ENCODE measurements at places on chromosomes 16 and 17.

DNA sequence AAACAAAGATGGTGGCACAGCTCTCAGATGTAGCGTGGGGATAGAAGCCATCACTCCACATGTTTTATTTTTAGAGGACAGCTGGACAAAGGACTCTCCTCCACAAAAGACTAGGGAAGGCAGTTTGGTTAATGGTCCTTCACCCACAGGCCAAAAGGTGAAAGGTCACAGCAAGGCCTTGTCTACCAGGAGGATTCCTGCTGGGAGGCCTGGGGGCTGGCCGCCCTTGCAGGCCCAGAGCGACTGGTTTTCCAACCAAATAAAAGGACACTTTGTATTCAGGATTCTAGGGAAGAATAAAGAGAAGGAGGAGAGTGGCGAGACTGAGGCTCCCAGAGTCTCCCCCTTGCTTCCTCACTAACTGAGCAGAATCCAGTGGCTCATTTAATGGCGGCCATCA is 94.3 kb downstream of the AXIN2 start:
- no peak overlapping the region for H3K4me3 ChIP-seq
- no peak for DNase-seq

GRCh38 chr17:64162554-64162953 is 32.6 kb upstream of the ERN1 start:
- H3K27ac ChIP-seq: no peak overlapping the region
- H3K4me3 ChIP-seq: no peak overlapping the region
- no peak for DNase-seq
- H3K36me3 ChIP-seq: peaks cover 4% of the 10 kb centered on the region

GRCh38 chr16:14175086-14175485 is 104.0 kb downstream of the MRTFB start:
- DNase-seq: no peak
- H3K27me3 ChIP-seq: no peaks in the 10 kb centered on the region
- H3K27ac ChIP-seq: no peak overlapping the region
- no peaks in the 10 kb centered on the region for H3K36me3 ChIP-seq
- H3K4me3 ChIP-seq: no peak overlapping the region

DNA sequence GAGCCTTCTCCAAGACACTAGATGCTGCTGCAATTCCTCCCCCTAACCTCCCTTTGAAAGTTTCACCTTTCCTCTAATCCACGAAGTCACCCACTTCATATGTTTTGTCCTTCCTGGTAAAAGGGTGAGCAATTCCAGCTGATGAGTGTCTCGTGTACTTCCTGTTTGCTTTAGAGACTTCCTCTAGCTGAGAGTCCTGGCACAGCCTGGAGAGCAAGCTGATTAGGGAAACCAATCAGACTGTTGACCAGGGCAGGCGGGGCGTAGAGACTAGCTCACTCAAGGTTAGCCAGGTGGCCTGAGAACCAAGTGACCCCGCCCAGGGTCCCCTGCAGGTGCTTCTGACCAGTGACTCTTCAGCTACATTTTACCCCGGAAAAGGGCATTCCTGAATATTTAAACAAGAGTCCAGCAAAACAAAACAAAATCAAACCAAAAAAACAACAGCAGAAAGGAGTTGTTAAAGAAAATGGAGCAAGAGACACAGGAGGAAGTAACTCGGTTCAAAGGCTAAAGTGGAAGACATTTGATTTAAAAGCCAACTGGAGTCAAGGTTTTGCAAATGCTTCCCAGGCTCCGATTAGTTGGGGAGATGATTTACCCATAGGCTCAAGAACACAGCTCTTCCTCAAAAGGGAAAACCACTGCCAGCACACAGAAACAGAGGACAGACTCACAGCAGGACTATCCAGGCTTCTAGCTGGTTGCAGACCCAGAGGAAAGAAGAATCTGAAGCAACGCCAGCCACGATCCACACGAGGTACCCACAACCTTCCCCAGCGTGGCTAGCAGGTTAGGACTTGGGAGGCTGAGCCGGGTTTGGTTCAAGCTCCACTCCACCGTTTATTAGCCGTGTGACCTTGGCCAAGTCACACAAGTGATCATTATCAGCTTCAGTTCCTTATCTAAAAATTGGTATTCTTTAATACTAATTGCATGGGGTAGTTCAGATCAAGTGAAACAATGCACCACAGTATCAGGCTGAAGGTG is 13.4 kb downstream of the HSPB9 start:
- no peak for DNase-seq
- H3K4me3 ChIP-seq: no peak overlapping the region
- H3K27ac ChIP-seq: no peak overlapping the region

- no peak overlapping the region for H3K4me3 ChIP-seq
- no peaks in the 10 kb centered on the region for H3K36me3 ChIP-seq
- no peak overlapping the region for H3K27ac ChIP-seq
- DNase-seq: no peak
These were observed 53.2 kb downstream of the MYH11 start for GRCh38 chr16:15803618-15804017.

GRCh38 chr17:67349420-67349819 is 17.0 kb downstream of the PSMD12 start:
- no peak overlapping the region for H3K4me3 ChIP-seq
- no peaks in the 10 kb centered on the region for H3K27me3 ChIP-seq
- no peaks in the 10 kb centered on the region for H3K4me1 ChIP-seq
- no peak for DNase-seq
- H3K27ac ChIP-seq: no peak overlapping the region

- H3K4me1 ChIP-seq: peaks cover 34% of the 10 kb centered on the region
- no peaks in the 10 kb centered on the region for H3K27me3 ChIP-seq
- no peak overlapping the region for H3K4me3 ChIP-seq
- no peaks in the 10 kb centered on the region for H3K36me3 ChIP-seq
These were observed 45.5 kb upstream of the LRRC37A3 start for GRCh38 chr17:64964796-64965195.

- DNase-seq: no peak
- no peaks in the 10 kb centered on the region for H3K36me3 ChIP-seq
- peaks cover 49% of the 10 kb centered on the region for H3K27me3 ChIP-seq
- no peak overlapping the region for H3K27ac ChIP-seq
- no peaks in the 10 kb centered on the region for H3K4me1 ChIP-seq
- H3K4me3 ChIP-seq: no peak overlapping the region
These were observed 140.0 kb downstream of the IRF8 start for GRCh38 chr16:86038926-86039310.

- H3K4me3 ChIP-seq: peak overlapping the region; percentile 30
- peak overlapping the region; percentile 98 for H3K27ac ChIP-seq
- peaks cover 48% of the 10 kb centered on the region for H3K4me1 ChIP-seq
- H3K27me3 ChIP-seq: no peaks in the 10 kb centered on the region
- no peaks in the 10 kb centered on the region for H3K36me3 ChIP-seq
- peak; percentile 86 for DNase-seq
These were observed 110.4 kb downstream of the MRTFB start for GRCh38 chr16:14181371-14182050.

- no peak overlapping the region for H3K4me3 ChIP-seq
- peak; percentile 61 for DNase-seq
- H3K36me3 ChIP-seq: no peaks in the 10 kb centered on the region
- H3K27ac ChIP-seq: no peak overlapping the region
These were observed 22.6 kb downstream of the LRRC36 start for GRCh38 chr16:67349172-67349571.

GRCh38 chr17:19752216-19753050 is 4.3 kb upstream of the ALDH3A1 start:
- H3K36me3 ChIP-seq: no peaks in the 10 kb centered on the region
- no peak overlapping the region for H3K4me3 ChIP-seq
- peaks cover 56% of the 10 kb centered on the region for H3K4me1 ChIP-seq
- H3K27ac ChIP-seq: peak overlapping the region; percentile 97
- H3K27me3 ChIP-seq: no peaks in the 10 kb centered on the region

DNA sequence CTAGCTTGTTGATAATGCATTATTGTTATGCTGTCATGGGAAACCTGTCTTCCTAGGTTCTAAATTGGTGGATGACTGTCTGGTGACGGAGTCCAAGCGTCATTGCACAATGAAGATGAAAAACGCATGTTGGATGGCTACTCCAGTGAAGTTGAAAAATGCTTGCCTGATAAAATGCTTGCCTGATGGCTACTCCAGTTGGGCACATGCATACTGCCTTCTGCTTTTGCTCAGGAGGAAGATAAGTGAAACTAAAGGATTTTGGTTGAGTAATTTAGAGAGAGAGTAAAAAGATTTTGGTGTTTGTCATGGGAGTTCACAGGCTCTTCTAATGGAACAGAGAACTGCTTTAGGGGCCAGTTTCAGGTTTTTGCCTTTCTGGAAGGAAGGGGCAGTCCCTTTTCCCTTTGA is 118.6 kb downstream of the PRKCA start:
- H3K4me1 ChIP-seq: peaks cover 13% of the 10 kb centered on the region
- H3K36me3 ChIP-seq: no peaks in the 10 kb centered on the region
- DNase-seq: peak; percentile 25
- no peaks in the 10 kb centered on the region for H3K27me3 ChIP-seq

GRCh38 chr16:58128711-58129096 is 477 bp downstream of the CFAP20 start:
- H3K4me3 ChIP-seq: peak overlapping the region; percentile 96
- no peak for DNase-seq
- peaks cover 32% of the 10 kb centered on the region for H3K4me1 ChIP-seq
- H3K27me3 ChIP-seq: no peaks in the 10 kb centered on the region

DNA sequence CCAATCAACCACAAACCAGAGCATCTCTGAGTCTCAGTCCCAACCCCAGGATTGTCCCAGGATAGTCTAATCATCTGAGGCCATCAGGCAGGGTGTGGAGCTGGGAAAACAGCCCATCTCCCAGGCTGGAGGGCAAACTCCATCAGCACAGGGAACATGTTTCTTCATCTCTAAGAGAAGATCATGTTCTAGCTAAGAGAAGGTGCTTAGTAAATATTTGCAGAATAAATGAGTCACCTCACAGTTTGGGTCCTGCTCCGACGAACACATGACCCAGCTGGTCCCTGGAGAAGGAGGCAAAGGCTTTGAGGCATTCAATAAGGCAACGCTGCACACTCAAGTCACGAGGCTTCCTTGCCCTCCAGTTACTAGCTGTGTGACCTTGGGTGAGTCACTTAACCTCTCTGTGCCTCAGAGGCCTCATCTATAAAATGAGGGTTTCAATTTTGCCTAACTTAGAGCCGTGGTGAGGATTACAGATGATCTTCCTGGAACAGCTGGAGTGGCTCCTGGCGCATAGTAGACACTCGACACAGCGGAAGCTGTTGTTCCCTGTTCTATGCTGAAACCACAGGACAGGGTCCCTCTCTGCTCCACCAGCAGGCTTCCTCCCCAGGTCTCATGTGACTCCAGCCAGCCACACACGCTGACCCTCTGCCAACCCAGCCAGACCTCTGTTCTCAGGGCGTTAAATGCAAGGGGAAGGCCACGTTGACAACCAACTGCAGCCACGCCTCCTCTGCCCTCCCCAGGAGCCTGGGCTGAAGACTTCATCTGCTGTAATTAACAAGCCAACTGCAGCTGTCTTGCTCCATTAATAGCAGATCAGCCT is 10.3 kb upstream of the RPL38 start:
- H3K27ac ChIP-seq: no peak overlapping the region
- H3K4me1 ChIP-seq: peaks cover 5% of the 10 kb centered on the region
- H3K27me3 ChIP-seq: peaks cover 33% of the 10 kb centered on the region
- peak; percentile 73 for DNase-seq

- H3K4me1 ChIP-seq: no peaks in the 10 kb centered on the region
- H3K27ac ChIP-seq: no peak overlapping the region
- no peaks in the 10 kb centered on the region for H3K27me3 ChIP-seq
- peak; percentile 8 for DNase-seq
- H3K4me3 ChIP-seq: no peak overlapping the region
- no peaks in the 10 kb centered on the region for H3K36me3 ChIP-seq
These were observed 54.4 kb upstream of the NETO2 start for GRCh38 chr16:47198180-47198575.

- H3K27ac ChIP-seq: no peak overlapping the region
- no peaks in the 10 kb centered on the region for H3K27me3 ChIP-seq
- no peak overlapping the region for H3K4me3 ChIP-seq
- DNase-seq: no peak
These were observed 4.6 kb downstream of the UBTF start for GRCh38 chr17:44214896-44215295.

- no peak overlapping the region for H3K27ac ChIP-seq
- H3K4me1 ChIP-seq: no peaks in the 10 kb centered on the region
- DNase-seq: no peak
- no peak overlapping the region for H3K4me3 ChIP-seq
These were observed 19.8 kb downstream of the ANKFN1 start for GRCh38 chr17:56173026-56173425.

- H3K36me3 ChIP-seq: no peaks in the 10 kb centered on the region
- H3K27me3 ChIP-seq: no peaks in the 10 kb centered on the region
- no peak overlapping the region for H3K27ac ChIP-seq
These were observed 88.4 kb downstream of the BANP start for GRCh38 chr16:88039591-88039990.

DNA sequence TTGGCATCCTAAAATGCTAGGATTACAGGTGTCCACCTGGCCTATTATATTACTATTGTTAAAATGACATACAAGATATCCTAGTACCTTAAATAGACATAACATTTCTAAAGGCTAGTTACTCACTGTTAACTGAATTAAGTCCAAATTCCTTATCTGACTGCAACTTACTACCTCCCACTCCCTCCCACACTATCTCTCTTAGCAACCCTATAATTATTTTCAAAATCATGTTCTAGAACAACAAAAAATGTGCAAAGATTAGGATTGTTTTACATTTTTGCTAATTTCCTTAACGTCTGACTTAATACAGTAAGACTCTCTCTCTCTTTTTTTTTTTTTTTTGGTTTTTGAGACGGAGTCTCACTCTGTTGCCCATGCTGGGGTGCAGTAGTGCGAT is 2.2 kb upstream of the ATF7IP2 start:
- no peaks in the 10 kb centered on the region for H3K4me1 ChIP-seq
- no peak overlapping the region for H3K27ac ChIP-seq
- DNase-seq: no peak
- H3K27me3 ChIP-seq: no peaks in the 10 kb centered on the region
- H3K4me3 ChIP-seq: no peak overlapping the region

DNA sequence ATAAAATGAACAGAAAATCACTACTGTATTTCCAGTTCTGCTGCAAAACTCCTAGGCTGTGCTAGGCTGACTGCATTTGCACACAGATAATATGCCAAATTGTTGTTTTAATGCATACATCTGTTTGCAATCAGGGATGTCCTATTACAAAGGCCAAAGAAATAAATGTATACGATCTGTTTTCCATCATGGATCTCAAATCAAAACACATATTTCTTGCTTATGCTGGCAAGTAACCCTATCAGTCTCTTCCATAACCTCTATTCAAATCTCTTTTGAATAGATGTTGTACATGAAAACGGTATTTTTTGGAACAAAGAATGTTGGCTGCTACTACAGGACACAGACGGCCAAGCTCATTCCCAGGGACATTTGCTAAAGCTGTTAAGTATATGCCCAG is 56.6 kb downstream of the DUSP14 start:
- no peaks in the 10 kb centered on the region for H3K4me1 ChIP-seq
- no peak for DNase-seq
- no peak overlapping the region for H3K27ac ChIP-seq
- no peaks in the 10 kb centered on the region for H3K27me3 ChIP-seq
- H3K4me3 ChIP-seq: no peak overlapping the region

GRCh38 chr16:11585460-11586377 is 1.0 kb downstream of the LITAF start:
- no peak for DNase-seq
- H3K36me3 ChIP-seq: no peaks in the 10 kb centered on the region
- peaks cover 17% of the 10 kb centered on the region for H3K27me3 ChIP-seq

GRCh38 chr16:3122926-3123570 is 10.7 kb downstream of the ZNF205 start:
- no peak overlapping the region for H3K27ac ChIP-seq
- peak overlapping the region; percentile 73 for H3K4me3 ChIP-seq
- no peaks in the 10 kb centered on the region for H3K36me3 ChIP-seq
- no peak for DNase-seq
- no peaks in the 10 kb centered on the region for H3K4me1 ChIP-seq

- H3K27me3 ChIP-seq: no peaks in the 10 kb centered on the region
- DNase-seq: no peak
- H3K4me1 ChIP-seq: no peaks in the 10 kb centered on the region
- H3K36me3 ChIP-seq: peaks cover 31% of the 10 kb centered on the region
- no peak overlapping the region for H3K4me3 ChIP-seq
- H3K27ac ChIP-seq: no peak overlapping the region
These were observed 81.6 kb upstream of the CHMP6 start for GRCh38 chr17:80910043-80910442.

Data from PC-3 (cell line).